NCI-H187 (cell line): ENCODE measurements at places on chromosomes 4 and X.

GRCh38 chr4:147492306-147492705 lies 11.4 kb downstream of the EDNRA start:
- DNase-seq: no peak

GRCh38 chr4:107071108-107071507 lies 35.0 kb upstream of the DKK2 start:
- no peak for DNase-seq

- no peak for DNase-seq
These were observed 63.9 kb downstream of the LCORL start for GRCh38 chr4:17957688-17958087.

DNA sequence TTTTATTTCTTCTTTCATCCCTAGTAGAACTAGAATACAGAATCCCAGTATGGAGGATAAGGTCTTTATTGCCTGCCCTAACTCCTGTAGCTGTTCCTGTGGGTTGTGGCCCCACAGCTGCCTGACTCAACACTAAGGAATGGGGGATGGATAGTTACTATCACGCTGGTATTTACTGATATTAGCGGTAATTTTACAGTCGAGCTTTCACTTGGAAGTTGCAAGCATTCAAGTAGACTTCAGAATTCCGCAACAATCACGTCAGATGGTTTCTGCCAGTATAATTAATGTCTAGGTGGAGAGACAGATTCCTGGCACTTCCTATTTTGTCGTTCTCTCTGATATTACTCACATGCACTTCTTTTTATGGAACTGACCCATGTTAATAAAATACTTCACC lies 489.8 kb downstream of the PABPC4L start:
- DNase-seq: no peak

- no peak for DNase-seq
These were observed 114.0 kb downstream of the RBM47 start for GRCh38 chr4:40515398-40516293.

DNA sequence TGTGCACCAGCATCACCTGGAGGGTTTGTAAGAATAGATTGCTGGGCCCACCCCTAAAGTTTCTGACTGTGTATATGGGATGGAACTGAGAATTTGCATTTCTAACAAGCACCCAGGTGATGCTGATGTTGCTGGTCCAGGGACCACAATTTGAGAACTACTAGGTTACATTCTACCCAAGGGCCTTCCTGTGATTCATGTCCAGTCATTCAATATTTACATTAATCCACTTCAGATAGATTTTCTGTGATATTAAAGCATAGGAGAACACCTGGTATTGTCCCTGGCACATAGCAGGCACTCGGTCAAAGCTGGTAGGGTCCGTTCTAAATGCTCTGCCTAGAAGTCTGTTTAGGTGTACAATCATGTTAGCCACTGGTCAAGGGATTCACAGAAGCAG lies 19.5 kb upstream of the XPNPEP2 start:
- no peak for DNase-seq

DNA sequence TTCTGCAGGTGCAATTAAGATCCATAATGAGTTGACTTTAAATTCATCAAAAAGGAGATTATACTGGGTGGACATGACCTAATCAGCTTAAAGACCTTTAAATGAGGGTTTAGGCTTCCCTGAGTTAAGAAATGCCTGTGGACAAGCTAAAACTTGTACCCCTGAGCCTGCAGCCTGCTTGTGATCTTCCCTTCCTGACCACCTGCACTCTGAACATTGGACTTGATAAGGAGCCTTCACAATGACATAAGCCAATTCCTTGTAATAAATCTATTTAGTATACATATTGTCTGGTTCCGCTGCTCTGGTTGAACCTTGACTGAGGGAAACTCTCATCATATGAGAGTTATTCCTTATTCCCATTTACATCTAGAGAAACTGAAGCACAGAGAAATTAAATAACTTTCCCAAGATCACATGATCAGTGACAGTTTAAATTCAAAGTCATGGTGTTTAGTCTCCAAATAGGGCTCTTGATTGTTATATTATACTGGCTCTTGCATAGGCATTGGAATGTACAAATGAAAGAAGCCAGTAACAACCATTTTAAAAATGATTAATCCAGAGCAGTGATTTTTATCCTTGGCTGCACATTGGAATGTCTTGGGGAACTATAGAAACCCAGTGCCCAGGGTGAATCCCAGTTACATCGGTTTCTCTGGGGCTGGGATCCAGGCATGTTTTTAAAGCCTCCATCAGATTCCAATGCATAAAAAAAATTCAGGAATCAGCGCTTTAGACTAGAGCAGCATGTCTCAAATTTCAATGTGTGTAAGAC lies 136.1 kb downstream of the MSL3 start:
- no peak for DNase-seq

DNA sequence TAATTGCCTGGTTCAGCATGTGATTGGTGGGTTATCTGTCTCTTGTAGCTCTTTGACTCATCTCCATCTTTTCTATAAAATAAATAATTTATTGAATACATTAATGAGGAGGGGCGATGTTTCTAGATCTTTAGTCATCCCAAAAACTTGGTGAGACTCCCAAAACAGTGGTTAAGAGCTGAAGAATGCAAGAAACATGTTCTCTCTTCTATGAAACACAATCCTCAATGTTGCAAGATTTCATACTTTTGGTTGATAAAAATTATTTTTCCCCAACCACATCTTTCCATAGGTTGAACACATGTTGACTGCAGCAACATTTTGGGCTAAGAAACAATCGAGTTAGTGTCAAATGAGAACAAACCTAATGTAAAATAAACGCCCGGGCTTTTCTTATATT lies 1.2 kb upstream of the TMEM47 start:
- DNase-seq: no peak

DNA sequence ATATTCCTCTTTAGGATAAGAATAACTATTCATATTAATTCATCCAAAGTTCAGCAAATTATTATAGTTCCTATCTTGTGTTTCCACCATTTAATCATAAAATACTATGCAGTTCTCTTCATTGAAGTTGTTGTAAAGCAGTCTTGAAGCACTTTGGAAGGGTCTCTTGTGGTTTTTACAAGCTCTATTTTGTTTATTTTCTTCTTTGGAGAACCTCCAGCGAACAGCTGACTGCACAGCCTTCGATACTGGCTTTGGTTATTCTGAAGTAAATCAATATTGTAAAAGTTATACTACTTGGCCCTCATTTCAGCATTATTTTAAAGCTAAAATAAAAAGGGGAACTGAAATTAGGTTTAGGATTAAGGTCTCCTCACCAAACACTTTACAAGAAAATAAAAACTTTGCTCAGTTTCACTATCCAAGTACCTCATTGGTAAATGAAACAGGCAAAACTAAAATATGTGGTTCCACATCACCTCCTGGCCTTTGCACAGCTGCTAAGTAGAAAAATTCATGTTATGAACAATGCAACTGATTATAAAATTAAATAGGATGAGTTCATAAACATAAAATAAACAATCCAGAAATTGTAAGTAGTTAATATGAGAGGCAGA lies 1629.2 kb upstream of the ADGRL3 start:
- no peak for DNase-seq

- DNase-seq: no peak
These were observed 282.5 kb downstream of the ZIC3 start for GRCh38 chrX:137848266-137848905.

GRCh38 chrX:48589482-48590162 lies 7.7 kb upstream of the WDR13 start:
- no peak for DNase-seq

- no peak for DNase-seq
These were observed 14.1 kb upstream of the CYTL1 start for GRCh38 chr4:5033281-5033841.

GRCh38 chr4:118076958-118077766 lies 42.9 kb downstream of the NDST3 start:
- DNase-seq: no peak

GRCh38 chr4:75069493-75070074 lies 136.7 kb downstream of the PARM1 start:
- no peak for DNase-seq

DNA sequence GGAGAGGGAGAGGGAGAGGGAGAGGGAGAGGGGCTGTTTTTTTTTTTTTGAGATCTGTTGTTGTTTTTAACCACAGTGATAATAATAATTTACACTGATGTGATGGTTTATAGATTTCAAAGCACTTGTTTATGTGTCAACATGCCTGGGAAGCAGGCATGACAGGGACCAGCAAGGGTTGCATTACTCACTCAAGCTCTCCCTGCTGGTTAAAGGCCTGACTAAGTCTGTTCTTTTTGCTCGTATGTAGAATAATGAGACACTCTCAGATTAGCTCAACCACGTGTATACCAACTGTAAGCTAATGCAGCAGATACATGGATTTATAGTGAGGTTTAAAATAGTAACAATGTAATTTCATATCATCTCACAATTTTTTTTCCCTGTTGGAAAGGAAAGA lies 134.6 kb upstream of the BOD1L1 start:
- no peak for DNase-seq

- peak; percentile 54 for DNase-seq
These were observed 30.5 kb downstream of the CXCL8 start for GRCh38 chr4:73770917-73771316.

GRCh38 chr4:67456577-67457196 lies 88.6 kb downstream of the CENPC start:
- DNase-seq: no peak
